Urinary bladder (tissue), 4 donors: ENCODE measurements at places on chromosomes 4 and X. TPM values are rescaled to one million over a fixed set of nuclear protein-coding genes. Genes with fewer than 3 reads are reported as not detected.

The LRP2BP gene
- 5.4 TPM for total RNA-seq

The USP51 gene
- total RNA-seq, result 6.6 TPM

The GEMIN8 gene
- total RNA-seq, result 15.0 TPM

The RRAGB gene
- total RNA-seq, result 34.1 TPM

The RAB33B gene
- total RNA-seq, result 46.7 TPM

The PCYT1B gene
- 3.2 TPM for total RNA-seq

The SGCB gene
- 78.8 TPM for total RNA-seq

The SAGE1 gene
- not detected for total RNA-seq

DNA sequence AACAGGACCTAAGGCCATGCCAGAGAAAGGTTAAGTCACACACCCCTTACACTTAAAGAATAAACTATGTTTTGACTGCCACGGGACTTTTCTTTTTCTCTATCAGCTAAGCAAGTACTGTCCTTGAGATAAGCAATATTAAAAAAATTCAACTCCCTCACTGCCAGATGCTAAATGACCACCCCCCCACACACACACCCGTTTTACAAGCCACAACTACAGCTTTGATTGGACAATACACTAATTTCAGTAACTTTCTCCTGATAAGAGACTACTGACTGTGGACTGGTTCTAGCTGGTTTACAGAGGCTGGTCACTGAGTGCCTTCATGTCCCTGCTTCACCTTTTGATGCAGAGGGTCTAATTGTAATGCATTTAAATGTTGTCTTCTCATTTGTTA, 63.9 kb upstream of the HOPX start:
- no peak for DNase-seq

- DNase-seq, result no peak
Observed at GRCh38 chr4:177975315-177975987, 533.2 kb upstream of the AGA start.

- no peak for DNase-seq
Observed at GRCh38 chrX:68710870-68711576, 63.6 kb downstream of the STARD8 start.

DNA sequence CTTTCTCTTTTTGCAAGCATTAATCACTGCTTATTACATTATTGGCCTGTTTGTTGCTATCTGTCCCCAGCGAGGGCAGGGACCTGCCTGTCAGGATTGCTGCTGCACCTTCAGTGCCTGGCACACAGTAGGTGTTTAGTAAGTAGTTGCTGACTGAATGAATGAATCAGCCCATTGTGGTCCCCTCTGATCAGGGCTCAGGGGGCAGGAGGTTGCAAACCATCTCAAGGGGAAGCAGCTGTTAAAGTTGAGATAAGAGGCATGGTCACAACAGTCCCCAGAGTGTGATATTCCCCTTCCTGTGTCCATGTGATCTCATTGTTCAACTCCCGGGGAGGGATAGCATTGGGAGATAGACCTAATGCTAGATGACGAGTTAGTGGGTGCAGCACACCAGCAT, 85.4 kb downstream of the WFS1 start:
- DNase-seq, result no peak

- no peak for DNase-seq
Observed at GRCh38 chr4:117971403-117971802, 62.9 kb upstream of the NDST3 start.

- no peak for DNase-seq
Observed at GRCh38 chr4:120633810-120634209, 288.7 kb downstream of the PRDM5 start.

DNA sequence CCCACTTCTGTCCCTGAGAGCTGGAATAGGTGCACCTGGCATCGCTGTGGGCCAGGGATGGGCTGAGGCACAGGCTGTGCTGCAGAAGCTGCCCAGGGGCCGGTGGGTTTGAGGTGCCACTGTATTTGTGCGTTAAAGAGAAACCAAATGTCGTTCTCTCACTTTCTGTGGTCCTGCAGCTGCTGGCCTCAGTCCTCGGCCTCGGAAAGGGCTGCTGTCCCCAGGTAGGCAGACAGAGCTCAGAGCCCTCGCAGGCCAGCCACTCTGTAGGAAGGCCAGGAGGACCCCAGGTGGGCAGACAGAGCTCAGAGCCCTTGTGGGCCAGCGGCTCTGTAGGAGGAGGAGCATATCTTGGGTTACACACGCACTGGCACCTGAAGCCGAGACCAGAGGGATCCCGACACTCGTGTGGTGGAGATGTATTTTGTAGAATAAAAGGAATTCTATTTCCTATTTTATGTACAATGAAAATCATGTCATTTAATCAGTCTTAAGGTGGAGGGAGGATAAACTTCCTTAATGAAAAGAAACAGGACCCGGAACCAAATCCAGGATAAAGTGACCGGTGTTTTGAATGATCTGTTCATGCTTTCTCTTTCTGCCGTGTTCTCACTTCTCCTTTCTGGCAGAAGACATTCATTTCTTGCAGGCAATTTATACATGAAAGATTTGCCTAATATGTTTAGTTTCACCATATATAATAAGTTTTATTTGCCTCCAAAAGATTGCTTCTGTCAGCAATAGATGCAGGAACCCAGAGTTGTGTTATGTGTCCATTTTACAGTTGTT, 54.4 kb upstream of the HGFAC start:
- DNase-seq, result no peak

- DNase-seq, result no peak
Observed at GRCh38 chr4:174919886-174920423, 1.8 kb downstream of the ADAM29 start.

DNA sequence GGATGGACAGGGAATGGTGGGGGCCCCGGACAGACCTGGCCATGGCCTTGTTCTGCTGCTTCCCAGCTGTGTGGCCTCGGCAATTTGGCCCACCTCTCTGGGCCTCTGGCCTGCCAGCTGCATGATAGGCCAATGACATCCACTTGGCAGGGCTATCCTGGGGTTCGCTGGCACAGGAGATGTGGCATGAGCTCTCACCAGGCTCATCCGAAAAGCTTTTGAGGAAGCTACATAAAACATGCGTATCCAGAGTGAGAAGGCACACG, 18.1 kb downstream of the SH3TC1 start:
- no peak for DNase-seq

DNA sequence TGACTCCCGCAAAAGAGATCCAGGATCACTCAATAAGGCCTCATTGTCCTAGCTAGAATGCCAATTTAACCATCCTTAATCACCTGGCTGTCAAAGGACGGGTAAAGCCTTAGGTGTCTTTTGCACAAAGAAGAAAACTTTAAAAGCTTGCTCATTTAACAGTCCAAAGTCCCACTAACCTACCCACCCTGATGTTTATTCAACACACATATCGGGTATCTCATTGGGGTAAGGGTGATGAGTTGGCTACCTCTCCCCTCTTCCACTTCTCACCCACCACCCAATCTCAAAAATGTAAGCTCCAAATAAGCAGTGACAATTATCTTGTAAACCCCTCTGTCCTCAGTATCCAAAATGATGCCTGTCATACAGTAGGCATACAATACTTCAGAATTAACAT, 988 bp upstream of the SRD5A3 start:
- no peak for DNase-seq
